GM04503 (cell line): ENCODE measurements at places on chromosomes 7 and 10.

DNA sequence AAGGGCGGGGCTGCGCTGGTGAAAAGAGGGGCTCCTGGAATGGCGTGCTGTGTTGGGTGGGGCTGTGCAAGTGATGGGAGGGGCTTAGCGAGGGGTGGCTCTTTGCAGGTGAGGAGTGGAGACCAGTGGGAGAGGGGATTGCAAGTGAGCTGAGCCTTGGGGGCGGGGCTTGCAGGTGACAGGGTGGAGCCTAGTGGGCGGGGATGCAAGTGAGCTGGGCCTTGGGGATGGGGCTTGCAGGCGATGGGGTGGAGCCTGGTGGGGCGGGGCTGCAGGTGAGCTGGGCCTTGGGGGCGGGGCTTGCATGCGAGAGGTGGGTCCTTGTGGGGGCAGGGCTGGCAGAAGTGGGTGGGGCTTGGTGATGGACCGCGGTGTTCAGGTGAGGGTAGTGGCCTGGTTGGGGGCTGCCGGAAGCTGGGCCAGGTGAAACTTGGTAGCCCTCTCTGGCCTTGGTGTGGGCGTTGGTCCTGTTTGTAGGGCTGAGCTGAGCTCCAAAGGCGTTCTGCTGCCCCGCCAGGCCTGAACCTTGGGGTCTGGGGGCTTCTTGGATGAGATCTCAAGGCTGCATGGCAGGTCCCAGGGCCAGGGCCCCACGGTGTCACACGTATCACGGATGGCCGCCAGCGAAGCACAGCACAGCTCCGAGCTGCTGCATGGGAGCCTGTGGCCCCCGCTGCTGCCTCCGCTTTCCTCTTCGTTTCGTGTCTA lies 743 bp upstream of the PITRM1 start:
- no peak for DNase-seq

GRCh38 chr7:19442016-19442785 lies 266.6 kb downstream of the POLR1F start:
- DNase-seq = peak; percentile 16

DNA sequence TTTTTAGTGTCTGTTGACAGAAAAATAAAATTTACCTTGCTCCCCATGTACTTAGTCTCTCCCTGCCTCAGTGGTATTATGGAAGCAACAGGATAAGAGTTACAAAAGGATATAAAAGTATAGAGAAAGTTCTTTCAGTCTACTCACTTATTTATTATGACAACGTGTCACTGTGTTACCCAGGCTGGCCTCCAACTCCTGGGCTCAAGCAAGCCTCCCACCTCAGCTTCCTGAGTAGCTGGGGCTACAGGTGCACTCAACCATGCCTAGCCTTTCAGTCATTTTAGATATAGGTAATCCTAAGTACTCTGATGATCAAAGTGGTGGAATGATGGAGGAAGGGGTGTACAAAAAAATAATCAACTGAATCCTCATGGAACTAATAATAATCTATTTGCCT lies 215.2 kb upstream of the MKLN1 start:
- no peak for DNase-seq

GRCh38 chr10:30000802-30001571 lies 58.4 kb downstream of the JCAD start:
- DNase-seq = peak; percentile 67

GRCh38 chr7:136925556-136925955 lies 57.1 kb downstream of the CHRM2 start:
- no peak for DNase-seq

GRCh38 chr10:132579027-132579859 lies 41.7 kb downstream of the INPP5A start:
- DNase-seq = no peak

- no peak for DNase-seq
These were observed 105.9 kb downstream of the ARHGAP12 start for GRCh38 chr10:31822616-31823318.

- DNase-seq = no peak
These were observed at the start of gene SCRN1 for GRCh38 chr7:29989257-29989995. Gene SCRN1, minus strand, starts transcription at chr7:29989801. Its CDS starts 20,734 bp downstream, at chr7:29969067.

GRCh38 chr7:66415659-66416265 lies 210.6 kb downstream of the TPST1 start:
- DNase-seq = no peak

DNA sequence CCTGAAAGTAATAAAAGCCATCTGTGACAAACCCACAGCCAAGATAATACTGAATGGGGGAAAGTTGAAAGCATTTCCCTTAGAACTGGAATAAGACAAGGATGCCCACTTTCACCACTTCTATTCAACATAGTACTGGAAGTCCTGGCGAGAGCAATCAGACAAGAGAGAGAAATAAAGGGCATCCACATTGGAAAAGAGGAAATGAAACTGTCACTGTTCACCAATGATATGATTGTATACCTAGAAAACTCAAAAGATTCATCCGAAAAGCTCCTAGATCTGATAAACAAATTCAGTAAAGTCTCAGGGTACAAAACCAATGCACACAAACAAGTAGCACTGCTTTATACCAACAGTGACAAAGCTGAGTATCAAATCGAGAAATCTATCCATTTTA lies 581.7 kb upstream of the TEX47 start:
- no peak for DNase-seq

DNA sequence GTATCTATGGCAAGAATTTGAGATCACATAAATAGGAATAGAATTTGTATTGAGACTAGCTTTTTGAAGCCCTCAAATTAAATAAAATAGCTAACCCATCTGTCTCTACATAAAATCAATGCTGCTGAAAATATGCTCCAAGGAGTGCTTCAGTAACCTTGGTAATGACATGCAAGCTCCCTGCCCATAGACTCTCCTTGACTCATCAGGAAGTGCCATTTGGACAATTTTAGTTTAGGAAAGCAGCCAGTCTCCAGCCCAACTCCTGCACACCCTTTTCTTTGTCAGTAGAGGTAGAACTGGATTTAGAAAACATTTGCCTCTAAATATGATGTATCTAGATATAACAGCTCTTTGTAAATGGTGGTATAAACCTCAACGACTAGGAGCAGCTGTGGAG lies 69.9 kb upstream of the PTPRZ1 start:
- no peak for DNase-seq

GRCh38 chr7:15607529-15608210 lies 45.9 kb upstream of the AGMO start:
- no peak for DNase-seq

GRCh38 chr10:15440204-15440711 lies 69.2 kb upstream of the FAM171A1 start:
- DNase-seq = no peak
